Chondrocyte (in vitro differentiated cells): ENCODE measurements at places on chromosomes 13 and 19. TPM values are rescaled to one million over a fixed set of nuclear protein-coding genes. Genes with fewer than 3 reads are reported as not detected.
A peak's percentile ranks its signal among the peaks of the same experiment; 100 is the strongest.

The KLHL1 gene
- total RNA-seq, result not detected in 3 replicates

The NDUFA11 gene
- total RNA-seq, result 202 to 224 TPM (median 204 TPM) in 3 replicates

The CD177 gene
- not detected in 3 replicates for total RNA-seq

The FGF9 gene
- total RNA-seq, result 0.90 to 1.1 TPM (median 1.0 TPM) in 3 replicates

GRCh38 chr19:12867120-12868099 is 13.8 kb downstream of the DNASE2 start:
- peaks cover 2% of the 10 kb centered on the region for H3K36me3 ChIP-seq
- H3K27me3 ChIP-seq, result peaks cover 11% of the 10 kb centered on the region
- DNase-seq, result no peak
- no peak overlapping the region for H3K27ac ChIP-seq
- H3K4me3 ChIP-seq, result peak overlapping the region; percentile 52
- peaks cover 3% of the 10 kb centered on the region for H3K4me1 ChIP-seq

GRCh38 chr13:66111628-66112027 is 1118.5 kb downstream of the PCDH9 start:
- H3K36me3 ChIP-seq, result no peaks in the 10 kb centered on the region
- no peak for DNase-seq
- no peak overlapping the region for H3K4me3 ChIP-seq

DNA sequence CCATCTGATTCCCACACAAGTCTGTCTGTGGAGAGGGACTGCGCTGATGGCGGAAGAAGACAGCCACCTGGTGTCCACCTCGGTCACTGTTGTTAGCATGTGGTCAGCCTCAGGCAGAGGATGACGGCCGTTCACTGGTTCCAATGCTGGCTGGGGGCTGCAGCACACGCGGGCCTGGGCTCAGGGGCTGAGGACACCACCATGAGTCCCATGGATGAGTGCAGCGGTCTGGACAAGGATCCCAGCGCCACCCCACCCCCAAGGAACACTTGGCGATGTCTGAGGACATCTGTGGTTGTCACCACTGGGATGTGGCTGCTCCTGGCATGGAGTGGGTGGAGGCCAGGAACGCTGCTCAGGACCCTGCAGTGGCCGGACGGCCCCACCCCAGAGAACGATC is 10.9 kb downstream of the DPP9 start:
- no peak overlapping the region for H3K4me3 ChIP-seq
- H3K4me1 ChIP-seq, result peaks cover 59% of the 10 kb centered on the region
- H3K27me3 ChIP-seq, result no peaks in the 10 kb centered on the region
- H3K27ac ChIP-seq, result no peak overlapping the region
- no peak for DNase-seq
- H3K36me3 ChIP-seq, result peaks cover 15% of the 10 kb centered on the region
